ENCODE measurements at places on chromosomes 12 and 14. TPM values are rescaled to one million over a fixed set of nuclear protein-coding genes. Genes with fewer than 3 reads are reported as not detected.

- DNase-seq, result peak; percentile 9
Observed at GRCh38 chr14:98512501-98513251, 759.3 kb downstream of the BCL11B start.

- no peak for DNase-seq
Observed at GRCh38 chr14:86847140-86847539, 1145.8 kb downstream of the GALC start.

- DNase-seq, result peak; percentile 19
Observed at GRCh38 chr12:42482041-42482747, 107.4 kb downstream of the PRICKLE1 start.

DNA sequence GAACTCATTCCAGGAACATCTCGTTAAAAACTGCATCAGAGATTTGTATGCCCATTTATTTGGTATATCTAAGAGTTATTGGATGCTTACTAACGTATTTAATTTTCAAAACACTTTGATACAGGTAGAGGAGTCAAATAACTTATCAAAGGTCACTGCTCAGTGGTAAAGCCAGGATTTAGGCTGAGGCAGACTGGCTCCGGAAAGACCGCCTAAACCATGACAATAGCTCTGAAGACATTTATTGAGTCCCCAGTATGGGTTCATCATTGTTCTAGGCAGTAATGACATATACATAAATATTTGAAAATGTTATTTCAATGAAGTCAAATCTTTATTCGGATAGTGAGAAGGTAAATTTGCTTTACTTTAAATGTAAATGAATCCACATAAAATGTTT lies 30.3 kb downstream of the WBP11 start:
- DNase-seq, result no peak

GRCh38 chr14:56331592-56332216 lies 213.5 kb downstream of the PELI2 start:
- no peak for DNase-seq

- DNase-seq, result no peak
Observed at GRCh38 chr12:96457191-96457930, 32.0 kb upstream of the CFAP54 start.

DNA sequence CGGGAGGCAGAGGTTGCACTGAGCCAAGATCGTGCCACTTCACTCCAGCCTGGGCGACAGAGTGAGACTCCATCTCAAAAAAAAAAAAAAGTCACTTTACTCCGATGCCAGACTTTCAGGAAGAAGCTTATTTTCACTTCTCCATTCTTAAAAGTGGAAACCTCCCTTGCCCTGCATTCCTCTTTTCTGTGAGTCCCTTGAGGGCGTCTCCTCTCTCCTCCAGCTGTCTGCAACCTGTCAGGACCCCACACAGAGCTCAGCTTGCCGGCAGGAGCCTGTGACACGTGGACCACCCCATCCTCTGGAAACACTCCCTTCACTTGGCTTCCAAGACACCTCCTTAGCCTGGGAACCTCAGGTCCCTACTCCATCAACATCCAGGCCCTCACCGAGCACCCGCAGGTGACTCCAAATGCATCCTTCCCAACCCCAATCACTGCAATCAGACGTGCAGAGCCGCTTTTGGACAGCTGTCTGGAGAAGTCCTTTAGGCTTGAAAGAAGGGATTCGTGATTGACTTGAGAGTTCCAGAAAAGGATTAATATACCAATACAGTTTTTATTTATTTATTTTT lies 34.3 kb downstream of the SLC15A4 start:
- no peak for DNase-seq

DNA sequence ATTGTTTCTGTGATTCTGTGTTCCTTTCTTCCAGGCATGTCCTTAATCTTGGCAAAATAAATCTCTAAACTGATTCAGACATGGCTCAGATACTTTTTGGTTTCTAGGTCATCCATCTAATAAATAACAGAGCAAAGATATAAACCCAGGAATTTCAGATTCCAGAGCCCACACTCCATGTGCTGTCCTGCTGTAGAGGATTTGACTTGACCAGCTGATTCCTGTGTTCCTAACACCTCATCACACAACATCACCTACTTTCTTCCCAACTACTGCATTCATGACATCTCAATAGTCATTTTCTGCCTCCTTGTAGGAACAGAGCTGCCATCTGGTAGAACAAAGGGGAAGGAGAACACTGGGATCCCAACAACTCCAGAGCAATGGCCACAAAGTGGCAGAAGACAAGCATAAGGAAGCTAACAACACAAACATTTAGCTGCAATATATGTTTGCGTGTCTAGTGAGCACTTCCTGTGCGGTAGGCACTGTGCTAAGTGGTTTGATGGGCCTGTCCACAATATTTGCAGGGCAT lies 91.9 kb upstream of the OVCH1 start:
- DNase-seq, result no peak

- peak; percentile 26 for DNase-seq
Observed at GRCh38 chr14:29925101-29925722, 2.4 kb downstream of the PRKD1 start.

DNA sequence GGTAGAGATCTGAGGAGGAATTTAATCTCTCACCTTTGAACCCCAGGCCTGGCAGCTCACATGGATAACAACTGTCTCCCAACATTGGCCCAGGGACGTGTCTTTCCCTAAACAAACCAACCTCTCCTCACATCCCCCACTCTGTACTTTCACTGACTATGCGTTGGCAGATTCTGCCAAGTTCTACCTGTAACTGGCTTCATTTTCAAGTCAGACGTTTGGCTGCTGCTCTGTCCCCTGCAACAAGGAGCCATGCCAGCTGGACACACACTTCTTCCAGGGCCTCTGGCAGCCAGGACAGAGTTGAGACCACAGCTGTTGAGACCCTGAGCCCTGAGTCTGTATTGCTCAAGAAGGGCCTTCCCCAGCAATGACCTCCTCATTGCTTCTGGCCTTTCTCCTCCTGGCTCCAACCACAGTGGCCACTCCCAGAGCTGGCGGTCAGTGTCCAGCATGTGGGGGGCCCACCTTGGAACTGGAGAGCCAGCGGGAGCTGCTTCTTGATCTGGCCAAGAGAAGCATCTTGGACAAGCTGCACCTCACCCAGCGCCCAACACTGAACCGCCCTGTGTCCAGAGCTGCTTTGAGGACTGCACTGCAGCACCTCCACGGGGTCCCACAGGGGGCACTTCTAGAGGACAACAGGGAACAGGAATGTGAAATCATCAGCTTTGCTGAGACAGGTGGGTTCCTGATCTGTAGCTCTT lies at the start of gene INHBC:
INHBC (plus strand) TSS at position 268 of the 707 bp plus-strand sequence; CDS start at position 371, 103 bp downstream.
- no peak for DNase-seq

- no peak for DNase-seq
Observed at GRCh38 chr12:92193063-92193462, 47.4 kb upstream of the BTG1 start.

GRCh38 chr12:54689984-54690383 lies 41.8 kb upstream of the DCD start:
- DNase-seq, result no peak

DNA sequence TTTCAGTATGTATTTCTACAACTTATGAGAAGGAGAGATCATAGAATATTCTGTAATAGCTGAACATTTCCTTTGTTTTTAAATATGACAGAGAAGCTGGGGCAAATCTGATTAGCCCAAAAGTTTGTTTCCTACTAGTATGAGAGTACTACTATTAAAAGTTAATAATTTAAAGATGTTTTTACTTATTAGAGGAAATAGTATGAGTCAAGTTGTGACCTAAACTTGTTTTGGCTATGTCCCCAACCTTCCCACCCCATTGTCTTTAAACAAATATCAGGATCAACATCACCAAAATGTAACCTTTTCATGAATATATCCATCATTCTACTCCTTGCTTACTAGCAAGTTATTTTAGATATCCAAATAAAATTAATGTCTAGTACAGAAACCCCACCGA lies 10.5 kb downstream of the GNPNAT1 start:
- no peak for DNase-seq

DNA sequence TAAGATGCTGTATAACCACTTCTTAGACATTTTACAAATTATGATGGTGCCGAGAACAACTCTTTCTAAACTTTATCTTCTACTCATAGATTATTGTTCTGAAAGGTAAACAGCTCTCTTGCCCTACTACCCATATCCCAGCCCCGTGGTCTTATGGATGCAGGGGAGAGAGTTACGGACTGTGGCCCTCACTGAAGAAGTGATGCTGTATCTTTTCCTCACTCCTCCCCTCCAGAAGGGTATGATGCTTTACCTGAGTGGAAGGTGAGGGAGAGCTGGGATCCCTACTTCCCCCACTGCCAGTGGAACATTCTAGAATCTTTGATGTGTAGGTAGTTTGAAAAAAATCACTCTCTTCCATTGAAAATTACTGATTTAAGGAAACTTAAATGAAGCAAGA lies 3.5 kb downstream of the TSHR start:
- DNase-seq, result no peak

DNA sequence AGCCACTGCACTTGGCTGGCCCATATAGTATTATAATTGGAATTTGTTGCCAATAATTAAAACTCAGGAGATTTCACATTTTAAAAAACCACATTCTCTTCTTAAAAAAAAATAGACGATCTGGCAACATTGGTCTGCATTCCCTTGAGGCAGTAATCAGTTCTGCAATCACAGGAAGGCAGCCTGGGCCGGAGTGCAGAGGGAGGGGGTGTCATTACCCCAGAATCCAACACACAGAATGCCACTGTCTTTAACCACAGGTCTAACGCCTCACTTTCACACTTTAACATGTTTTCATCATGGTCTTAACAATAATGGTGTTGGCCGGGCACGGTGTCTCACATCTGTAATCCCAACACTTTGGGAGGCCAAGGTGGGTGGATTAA lies 100.1 kb downstream of the SCARB1 start:
- DNase-seq, result no peak

- no peak for DNase-seq
Observed at GRCh38 chr14:63672417-63673180, 30.9 kb upstream of the WDR89 start.

DNA sequence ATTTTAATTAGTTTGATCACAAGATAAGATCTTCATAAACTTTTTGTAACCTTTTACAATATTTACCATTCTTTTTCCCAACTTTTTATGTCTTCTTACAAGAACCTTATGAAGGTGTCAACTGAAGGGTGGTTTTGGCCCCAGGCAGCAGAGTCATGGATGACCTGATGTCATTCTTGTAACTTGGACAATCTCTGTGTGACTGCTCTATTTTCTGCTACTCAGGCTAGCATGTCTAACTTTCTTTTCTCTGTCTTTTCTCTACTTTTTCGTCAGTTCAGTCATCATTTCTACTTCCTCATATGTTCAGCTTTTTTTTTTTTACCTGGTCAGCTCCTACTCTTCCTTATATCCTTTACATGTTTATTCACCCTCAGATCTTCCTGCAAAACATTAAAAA lies 150.7 kb upstream of the PTPRQ start:
- no peak for DNase-seq

DNA sequence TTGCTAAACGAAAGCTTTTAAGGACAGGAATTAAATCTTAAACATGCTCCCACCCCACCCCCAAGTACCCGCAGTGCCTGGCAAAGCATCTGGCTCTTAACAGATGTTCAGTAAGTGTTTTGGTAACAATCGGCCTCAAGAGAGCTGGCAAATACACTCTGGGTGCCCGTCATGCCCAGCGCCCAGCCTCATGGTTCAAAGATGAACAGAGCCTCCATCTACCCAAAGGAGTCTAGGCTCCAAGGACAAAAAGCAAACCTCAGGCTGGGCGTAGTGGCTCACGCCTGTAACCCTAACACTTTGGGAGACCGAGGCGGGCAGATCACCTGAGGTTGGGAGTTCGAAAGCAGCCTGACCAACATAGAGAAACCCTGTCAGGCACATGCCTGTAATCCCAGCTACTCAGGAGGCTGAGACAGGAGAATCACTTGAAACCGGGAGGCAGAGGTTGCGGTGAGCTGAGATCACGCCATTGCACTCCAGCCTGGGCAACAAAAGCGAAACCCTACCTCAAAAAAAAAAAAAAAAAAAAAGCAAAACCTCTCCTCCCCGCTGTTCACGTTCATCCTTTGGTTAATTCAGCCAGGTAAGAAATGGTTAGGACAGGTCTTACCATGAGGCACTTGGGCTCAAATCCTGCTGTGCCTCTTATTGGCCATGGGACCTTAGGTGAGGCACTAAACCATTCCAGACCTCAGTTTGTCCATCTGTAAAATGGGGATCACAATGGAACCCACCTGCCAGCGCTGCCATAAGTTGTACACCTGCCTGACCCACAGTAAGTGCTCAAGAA lies 151.3 kb downstream of the BCL11B start:
- no peak for DNase-seq

GRCh38 chr14:52006361-52006760 lies 17.0 kb downstream of the RTRAF start:
- no peak for DNase-seq

GRCh38 chr12:4505376-4505986 lies 33.2 kb upstream of the RAD51AP1 start:
- peak; percentile 42 for DNase-seq

- DNase-seq, result no peak
Observed at GRCh38 chr12:12365446-12365802, 8.5 kb downstream of the BORCS5 start.

DNA sequence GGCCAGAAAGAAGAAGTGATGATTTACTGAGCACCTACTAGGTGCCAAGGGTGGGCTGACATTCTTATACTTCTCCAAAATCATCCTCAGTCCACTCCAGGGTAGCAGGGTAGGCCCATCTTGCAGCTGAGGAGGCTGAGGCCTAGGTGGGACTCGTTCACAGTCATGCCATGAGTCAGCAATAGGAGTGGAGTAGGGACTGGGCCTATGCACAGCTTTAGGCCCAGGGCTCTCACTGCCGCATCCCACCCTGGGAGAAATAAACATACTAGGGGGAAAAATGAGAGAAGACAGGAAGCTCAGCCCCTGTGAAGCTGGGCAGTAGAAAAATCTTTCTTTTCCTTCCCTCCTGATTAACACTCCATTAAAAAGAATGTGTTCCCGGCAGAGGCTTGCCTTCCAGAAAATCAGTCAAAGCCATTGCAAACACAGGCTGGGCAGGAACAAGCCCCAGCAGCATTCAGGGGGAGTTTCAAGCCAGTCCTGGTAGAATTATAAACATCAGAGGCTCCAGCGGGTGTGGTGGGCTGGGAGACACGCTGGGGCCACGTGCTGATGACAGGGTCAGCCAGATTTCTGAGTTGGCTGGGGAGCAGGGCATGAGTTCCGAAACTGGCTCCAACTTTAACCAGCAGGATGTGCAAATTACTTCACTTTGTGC lies 1.8 kb downstream of the HSPB8 start:
- peak; percentile 75 for DNase-seq

DNA sequence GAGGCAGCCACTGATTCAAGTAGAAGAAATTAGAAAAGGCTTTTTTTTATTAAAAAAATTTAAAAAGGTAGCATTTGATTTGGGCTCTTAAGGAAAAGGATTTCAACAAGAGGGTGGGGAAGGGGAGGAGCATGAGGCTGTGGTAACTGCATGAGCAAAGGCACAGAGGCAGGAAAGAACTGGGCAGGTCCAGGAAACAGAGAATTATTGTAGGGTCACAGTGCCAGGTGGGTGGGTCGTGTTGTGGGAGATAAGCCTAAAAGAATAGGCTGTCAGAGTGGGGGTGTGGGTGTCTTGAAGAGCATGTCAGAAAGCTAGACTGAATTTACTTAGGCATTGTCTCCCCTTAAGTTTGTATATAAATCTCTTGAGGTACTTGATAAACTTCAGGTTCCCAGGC lies 7.8 kb downstream of the LIMA1 start:
- no peak for DNase-seq

HNF1A gene
- total RNA-seq, result not detected

SMOC1 gene
- total RNA-seq, result 5.9 TPM

HOXC6 gene
- 2.8 TPM for total RNA-seq

PROX2 gene
- total RNA-seq, result not detected

KCNJ8 gene
- total RNA-seq, result 1.1 TPM

KRT72 gene
- total RNA-seq, result not detected

FAM222A gene
- 2.4 TPM for total RNA-seq
